Testis (tissue), 5 donors: ENCODE measurements at places on chromosomes 3 and 15.

GRCh38 chr3:113158171-113158570 is 53.2 kb upstream of the BOC start:
- DNase-seq, result peak; percentile 38

GRCh38 chr15:99115300-99116215 is 10.7 kb downstream of the SYNM start:
- DNase-seq, result no peak

GRCh38 chr15:69156736-69157381 is 3.6 kb upstream of the GLCE start:
- DNase-seq, result no peak

- no peak for DNase-seq
These were observed 17.9 kb downstream of the ILDR1 start for GRCh38 chr3:122004107-122004506.

DNA sequence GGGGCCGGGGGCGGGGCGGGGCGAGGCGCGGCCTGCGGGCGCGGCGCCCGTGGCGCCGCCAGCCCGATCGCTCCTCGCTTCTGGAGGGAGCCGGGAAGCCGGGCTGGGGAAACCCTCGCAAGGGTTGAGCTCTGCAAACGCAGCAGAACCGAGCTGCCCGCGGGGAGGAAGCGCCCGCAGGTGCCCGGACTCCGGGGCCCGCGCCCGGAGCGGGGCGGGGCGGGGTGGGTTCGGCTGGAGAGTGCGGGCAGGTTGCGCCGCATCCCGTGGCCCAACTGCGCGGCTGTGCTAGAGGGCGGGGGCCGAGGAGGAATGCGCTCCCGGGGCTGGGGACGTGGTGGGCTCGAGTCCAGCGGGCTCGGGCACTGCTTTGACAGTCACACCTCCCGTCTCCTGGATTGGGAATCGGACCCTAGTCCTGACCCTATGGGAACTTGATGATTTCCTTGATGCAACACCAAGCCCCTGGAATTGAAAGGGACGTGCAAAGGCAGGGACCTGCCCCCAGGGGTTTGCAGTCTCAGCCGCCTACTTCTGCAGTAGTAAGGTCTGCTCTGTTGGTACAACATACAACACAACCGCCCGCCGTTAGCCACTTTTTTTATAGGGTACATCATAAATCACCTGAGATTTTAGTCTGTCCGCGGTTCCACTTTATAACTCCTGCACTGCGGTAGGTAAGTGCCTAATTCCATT is 34.3 kb downstream of the ZBTB38 start:
- peak; percentile 83 for DNase-seq

GRCh38 chr3:39806820-39807219 is 2.6 kb upstream of the MYRIP start:
- DNase-seq, result no peak
